ENCODE measurements at places on chromosomes 7 and 10.

- no peak for DNase-seq
These were observed 92.6 kb downstream of the PTEN start for GRCh38 chr10:87956055-87956454.

GRCh38 chr7:55078465-55079372 is 59.9 kb downstream of the EGFR start:
- no peak for DNase-seq

GRCh38 chr10:58336242-58336641 is 1.4 kb downstream of the UBE2D1 start:
- DNase-seq, result no peak

DNA sequence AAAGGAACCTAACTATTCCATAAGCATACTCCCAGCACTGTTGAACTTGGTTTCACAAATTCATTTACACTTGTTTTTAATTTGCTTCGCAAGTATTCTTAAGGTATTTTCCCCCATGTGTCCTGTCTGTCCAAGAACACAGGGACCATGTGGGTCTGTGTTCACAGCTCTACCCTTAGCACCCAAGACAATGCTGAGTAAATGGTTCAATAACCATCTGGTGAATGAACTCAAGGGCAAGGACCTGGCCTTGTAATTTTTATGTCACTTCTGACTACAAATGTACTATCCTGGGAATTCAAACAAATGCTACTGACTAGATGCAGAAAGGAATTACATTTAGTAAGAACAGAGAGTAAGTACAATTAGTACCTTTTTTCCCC is 43.0 kb upstream of the SLIT1 start:
- no peak for DNase-seq

- DNase-seq, result no peak
These were observed 404.5 kb downstream of the PAXIP1 start for GRCh38 chr7:154598396-154598795.

GRCh38 chr10:11863353-11864109 is 40.4 kb downstream of the PROSER2 start:
- peak; percentile 18 for DNase-seq

DNA sequence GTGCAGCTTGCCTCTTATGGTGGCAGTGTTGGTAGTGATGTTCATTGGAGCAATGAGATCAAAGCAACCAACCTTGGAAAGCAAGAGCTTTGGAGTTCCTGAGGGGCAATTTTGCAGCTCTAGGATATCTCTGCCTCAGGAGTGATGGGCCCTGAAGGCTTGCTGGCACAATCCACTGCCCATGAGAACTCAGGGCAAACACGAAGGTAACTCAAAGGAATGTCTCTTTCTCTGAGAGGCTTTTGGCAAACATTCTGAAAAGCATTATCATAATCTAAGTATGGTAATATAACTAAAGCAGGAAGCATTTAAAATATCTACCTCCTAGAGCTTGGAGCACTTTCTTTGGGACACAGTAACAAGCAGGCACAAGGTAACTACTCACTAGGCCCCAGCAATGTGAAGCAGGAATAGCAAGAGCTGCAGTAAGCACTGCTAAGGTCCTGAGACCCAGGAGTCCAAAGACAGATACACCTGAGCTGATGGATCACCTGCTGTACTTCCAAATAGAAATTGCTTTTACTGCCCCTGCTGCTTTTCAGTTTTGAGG is 103.1 kb downstream of the NRF1 start:
- DNase-seq, result no peak

DNA sequence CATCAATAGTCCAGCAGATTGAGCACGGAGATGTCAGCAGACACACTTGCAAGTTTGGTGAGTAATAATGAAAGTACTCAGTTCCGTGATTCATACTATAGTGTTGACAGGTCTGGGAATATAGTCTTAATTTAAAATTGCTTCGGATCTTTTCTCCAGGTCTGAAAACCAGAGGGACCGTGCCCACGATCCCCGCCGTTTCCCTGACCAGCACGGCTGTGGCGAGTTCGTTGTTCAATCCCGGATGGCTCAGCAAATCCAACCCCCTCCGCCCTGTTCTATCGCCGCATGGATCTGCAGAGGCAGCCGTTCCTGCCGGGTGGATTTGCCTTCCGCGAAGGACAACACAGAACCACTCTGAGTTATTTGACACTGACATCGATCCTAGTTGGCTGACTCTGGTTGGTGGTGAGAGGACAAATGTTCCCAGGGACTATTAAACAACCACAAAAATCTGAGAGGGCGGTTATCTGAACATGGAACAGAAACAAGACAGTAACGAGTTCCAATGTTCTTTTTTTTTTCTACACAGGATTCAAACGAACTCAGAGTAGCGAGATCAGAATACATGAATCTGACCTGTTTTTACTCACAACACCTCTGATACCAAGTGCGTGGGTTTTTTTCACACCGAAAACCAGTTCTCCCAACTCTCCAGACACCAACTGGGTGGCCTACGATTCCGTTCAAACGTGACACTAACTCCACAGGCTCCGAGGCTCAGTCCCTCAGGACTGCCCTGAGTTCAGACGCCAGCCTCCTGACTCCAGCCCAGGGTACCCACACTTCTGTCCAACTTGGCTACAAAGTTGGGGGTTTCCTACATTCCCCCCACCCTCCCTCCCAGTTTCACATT is 52.7 kb downstream of the RBM17 start:
- DNase-seq, result no peak

- DNase-seq, result no peak
These were observed 150.1 kb upstream of the GPR22 start for GRCh38 chr7:107319724-107320228.

GRCh38 chr10:49567810-49568209 is 28.9 kb upstream of the ERCC6 start:
- no peak for DNase-seq

- DNase-seq, result no peak
These were observed 100.4 kb upstream of the MACROH2A2 start for GRCh38 chr10:69952069-69952800.

- no peak for DNase-seq
These were observed 177.0 kb downstream of the GNAT3 start for GRCh38 chr7:80334908-80335307.

DNA sequence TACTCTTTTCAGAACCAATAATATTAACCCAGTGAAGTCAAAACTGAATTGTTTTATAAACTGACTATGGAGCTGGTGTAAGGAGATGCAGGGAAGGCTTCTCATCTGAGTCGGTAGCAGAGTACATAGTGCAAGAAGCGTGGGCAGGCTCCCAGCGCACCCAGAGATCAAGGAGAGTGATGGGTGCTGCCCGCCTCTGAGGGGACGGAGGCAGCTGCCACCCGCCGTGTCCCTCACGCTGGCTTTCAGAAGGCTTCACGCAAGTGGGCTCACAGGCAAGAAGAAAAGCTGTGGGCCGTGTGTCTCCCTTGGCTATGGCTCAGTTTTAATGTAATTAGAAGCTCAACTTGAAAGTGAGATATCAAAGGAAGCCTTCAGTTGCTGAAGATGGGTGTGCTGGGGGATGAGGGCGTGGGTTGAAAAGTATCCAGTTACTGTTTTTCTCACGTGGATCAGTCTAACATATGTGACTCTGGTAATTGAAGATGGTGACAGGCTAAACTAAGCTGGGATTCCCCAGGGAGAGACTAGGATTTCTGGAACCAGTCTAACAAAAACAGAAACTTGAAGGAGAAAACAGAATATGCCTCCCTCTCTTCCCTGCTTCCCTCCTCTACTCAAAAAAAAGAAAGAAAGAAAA is 159.9 kb downstream of the MGMT start:
- DNase-seq, result no peak

DNA sequence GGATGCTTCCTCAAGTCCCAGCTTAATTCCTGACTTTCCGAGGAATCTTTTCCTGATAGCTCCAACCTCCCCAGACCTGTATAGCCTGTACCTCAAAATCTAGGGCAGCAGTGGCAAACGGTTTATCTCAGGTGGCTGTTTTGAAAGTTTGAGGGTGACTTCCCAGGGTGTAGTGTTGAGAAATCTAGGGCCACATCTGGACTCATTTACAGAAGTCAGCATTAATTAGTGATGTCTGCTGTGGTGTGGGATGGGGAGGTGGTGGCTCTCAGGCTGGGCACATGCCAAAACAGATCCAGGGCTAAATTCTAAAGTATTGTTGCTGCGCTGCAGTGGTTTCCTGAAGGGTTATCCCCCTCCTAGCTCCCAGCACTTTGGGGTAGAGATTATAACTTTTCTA is 38.0 kb downstream of the UNC5B start:
- no peak for DNase-seq

- no peak for DNase-seq
These were observed 531 bp downstream of the IKZF1 start for GRCh38 chr7:50304911-50305582.

DNA sequence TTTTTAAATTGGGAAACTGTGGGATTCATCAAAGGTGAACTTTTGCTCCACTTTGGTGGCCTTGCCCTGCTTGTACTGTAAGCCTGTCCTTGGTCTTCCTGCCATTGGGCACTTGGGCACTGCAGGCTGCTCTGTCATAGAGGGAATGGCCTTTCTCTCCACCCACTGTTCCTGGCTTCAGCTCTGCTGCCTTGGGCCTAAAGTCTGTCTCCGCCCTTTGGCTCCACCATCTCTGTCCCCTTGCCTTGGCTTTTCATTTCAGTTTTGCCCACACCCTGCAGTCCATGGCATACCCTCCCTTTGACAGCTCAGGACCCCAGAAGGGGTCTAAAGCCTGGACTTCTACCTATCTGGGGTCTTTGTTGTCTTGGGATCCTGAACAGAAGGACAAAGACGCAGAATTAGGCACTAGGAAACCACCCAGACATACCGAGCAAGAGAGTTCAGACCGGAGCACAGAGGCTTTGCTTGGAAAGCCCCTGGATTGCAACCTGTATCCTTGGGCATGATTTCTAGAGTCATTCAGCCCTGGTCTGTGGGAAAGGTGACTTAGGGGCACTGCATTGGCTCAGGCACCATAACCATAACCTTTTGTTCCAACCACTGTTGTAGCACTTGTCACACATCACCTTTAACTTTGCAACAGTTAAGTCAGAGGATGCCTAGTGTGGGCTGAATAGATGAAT is 5.2 kb upstream of the ARHGAP22 start:
- no peak for DNase-seq

DNA sequence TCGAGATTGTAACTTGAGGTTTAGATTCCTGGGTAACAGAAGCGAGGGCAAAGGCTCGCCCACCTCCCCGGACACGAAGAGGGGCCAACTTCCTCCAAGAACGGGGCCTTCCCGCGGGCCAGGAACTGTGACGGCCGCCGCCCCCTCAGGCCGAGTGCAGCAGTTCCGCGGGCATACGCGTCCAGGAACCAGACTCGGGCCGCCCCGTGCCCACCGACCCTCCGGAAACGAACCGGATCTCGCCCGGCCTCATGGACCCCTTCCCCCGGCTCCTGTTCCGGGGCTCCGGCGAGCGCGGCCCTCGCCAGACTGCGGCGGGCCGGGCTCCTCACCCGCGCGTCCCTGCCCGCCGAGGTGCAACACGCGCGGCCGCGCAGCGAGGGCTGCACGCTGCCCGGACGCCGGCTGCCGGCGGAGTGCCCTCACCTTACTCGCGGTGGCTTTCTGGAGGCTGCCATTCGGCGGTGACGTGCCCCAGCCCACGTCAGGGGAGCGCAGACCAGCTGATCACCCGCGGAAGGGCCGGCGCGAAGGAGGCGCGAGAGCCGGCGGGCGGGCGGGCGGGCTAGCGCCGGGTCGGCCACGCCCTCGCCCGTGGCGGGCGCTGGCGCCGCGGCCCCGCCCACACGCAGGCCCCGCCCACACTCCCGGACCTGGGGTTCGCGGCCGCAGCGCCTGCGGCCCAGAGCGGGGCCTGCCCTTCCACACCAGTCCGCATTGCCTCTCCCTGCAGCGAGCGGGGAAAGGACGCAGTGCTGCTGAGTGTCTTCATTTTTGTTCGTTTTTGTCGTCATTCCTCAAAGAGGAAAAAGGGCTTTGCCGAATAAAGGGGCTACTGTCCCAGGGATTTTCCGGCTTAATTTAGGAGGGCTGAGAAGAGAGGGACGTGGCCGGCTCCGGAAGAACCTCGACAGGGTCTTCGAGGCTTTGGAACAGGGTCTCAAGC is at the start of gene XPNPEP1:
XPNPEP1 (minus strand) TSS at position 536 of the 946 bp plus-strand sequence; CDS start at position 458, 78 bp downstream.
- peak; percentile 88 for DNase-seq

DNA sequence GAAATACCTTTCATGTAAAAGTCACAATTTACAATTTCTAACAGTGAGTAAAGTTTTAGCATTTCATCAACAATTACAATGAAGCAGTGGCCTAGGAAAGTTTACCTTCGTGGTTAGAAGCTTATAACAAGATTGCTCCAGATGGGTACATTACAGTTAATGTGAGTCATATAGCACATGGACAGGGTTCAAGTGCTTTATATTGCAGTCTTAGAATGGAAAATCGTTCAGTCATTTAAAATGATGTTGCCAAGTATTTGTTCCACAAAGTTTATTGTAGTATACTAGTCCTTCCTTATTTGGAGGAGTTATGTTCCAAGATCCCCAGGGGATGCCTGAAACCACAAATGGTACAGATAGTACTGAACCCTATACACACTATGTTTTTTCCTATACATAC is 174.6 kb upstream of the TARP start:
- DNase-seq, result no peak

GRCh38 chr10:117929327-117930067 is 117.2 kb downstream of the RAB11FIP2 start:
- no peak for DNase-seq

- no peak for DNase-seq
These were observed 84.5 kb downstream of the AASS start for GRCh38 chr7:122059542-122059941.

DNA sequence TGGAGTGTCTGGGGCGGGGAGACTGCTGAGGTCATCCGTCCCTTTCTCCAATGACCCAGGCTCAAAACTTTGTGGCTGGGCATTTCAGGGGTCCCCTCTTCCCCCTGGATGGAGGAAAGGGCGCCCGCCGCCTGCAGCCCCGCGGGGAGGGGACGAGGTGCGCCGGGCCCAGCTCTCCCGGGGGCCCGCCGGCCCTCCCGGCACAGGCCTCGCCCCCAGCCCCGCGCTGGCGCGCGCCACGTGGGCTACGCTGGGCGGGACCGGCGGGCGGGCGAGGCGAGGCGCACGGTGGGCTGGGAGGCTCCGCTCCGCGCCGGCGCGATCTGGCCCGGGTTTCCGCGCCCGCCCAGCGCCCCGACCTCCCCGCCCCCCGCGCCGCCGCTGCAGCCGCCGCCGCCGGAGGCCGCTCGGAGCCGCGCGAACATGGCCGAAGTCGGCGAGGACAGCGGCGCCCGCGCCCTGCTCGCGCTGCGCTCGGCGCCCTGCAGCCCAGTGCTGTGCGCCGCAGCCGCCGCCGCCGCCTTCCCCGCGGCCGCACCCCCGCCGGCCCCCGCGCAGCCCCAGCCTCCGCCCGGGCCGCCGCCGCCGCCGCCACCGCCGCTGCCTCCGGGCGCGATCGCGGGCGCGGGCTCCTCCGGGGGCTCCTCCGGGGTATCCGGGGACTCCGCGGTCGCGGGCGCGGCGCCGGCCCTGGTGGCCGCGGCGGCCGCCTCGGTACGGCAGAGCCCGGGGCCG is at the start of gene FOXK1:
FOXK1 (plus strand) TSS at position 410 of the 735 bp plus-strand sequence; CDS start at position 424, 14 bp downstream.
- DNase-seq, result peak; percentile 87

- no peak for DNase-seq
These were observed 108.6 kb downstream of the CDK6 start for GRCh38 chr7:92727755-92728154.

DNA sequence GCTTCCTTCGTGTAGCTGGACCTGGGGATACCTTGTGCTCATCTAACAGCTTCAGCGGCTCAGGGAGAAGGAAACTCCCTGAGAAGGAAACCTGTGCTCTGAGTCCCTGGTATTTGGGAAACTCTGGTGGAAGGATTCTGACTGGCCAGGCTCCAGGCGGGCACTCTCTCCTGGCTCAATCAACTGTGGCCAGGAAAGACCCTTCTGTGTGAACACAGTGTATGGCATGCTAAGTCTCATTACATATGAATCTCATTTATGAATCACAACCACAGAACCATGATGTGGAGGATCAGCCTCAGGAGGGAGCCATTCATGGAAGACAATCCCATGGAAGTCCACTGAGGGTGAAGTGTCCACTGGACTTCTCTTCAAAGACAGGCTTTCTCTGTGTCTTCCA is 20.9 kb downstream of the NPS start:
- no peak for DNase-seq

Measured in dorsolateral prefrontal cortex (tissue), 122 donors.